NCI-H1417 (cell line): ENCODE measurements at places on chromosomes 5 and 9.
A peak's percentile ranks its signal among the peaks of the same experiment; 100 is the strongest.

DNA sequence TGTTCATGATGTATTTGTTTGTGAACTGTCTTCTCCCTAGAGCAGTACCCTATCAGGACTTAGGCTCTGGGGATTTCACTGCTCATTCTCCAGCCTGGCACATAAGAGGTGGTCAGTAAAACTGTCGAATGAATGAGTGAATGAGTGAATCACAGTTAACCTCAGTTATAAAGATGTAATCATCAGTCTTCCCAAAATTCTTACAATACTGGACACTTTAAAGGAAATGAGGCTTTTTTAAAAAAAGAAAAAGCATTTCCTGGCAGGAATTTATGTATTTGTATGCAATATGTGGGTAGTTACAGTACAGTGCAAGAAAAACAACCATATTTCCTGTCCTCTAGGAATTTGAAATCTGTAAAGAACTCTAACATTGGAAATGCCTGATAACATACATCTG, 59.6 kb downstream of the RAI14 start:
- no peak for DNase-seq

- no peak for DNase-seq
Measured at GRCh38 chr5:39947657-39948056, 522.9 kb upstream of the DAB2 start.

DNA sequence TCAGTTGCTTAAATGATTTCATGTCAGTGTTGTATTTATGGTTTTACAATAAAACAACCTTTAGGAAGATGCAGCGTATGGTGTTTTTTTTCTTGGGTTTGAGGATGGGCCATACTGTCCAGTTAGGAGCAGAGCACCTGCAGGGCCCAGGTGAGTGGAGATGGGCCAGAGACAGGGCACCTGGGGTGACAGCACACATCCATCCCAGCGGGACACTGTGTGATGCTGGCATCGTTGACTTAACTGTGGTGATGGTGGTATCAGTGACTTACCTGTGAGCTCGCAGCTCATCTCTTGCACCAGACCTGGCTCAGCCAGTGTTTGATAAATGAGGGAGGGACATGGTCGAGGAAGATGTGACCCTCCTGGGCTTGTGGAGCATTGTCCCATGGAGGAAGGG, 21.6 kb downstream of the AMBP start:
- DNase-seq = no peak

- no peak for DNase-seq
Measured at GRCh38 chr5:90504743-90505142, 24.6 kb downstream of the LYSMD3 start.

DNA sequence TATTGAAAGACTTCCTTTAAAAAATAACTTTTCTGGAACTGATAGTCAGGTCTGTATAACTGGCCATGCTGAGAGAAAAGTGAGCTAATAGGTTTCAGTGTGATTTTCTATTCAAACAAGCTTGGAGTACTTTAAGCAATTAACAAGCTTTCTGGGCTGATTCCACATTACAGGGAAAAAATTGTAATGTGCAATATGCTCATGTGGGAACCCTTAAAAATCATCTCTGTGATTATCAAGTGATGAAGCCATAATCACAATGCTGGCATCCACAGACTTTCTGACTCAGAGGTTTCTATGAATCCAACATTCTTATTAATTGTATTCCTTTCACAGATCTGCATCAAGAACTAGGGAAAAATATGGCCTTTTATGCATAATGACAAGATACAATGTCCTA, 212.2 kb upstream of the ACO1 start:
- DNase-seq = no peak

GRCh38 chr5:171390883-171391677, 3.4 kb downstream of the NPM1 start:
- no peak for DNase-seq

DNA sequence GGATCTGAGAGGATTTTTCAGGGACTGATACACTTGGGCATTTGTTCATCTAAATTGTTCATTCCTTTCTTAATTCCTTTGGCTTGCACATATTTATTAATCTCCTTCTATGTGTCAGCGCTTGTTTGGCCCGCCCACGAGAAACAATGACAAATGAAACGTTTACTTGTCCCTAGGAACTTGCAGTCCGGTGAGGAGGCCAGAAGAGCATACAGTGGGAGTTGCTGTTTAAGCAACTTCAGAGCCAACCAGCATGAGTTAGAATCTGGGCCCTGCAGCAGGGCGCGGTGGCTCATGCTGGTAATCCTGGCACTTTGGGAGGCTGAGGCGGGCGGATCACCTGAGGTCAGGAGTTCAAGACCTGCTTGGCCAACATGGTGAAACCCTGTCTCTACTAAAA, 18.8 kb downstream of the FBXL7 start:
- DNase-seq = no peak

DNA sequence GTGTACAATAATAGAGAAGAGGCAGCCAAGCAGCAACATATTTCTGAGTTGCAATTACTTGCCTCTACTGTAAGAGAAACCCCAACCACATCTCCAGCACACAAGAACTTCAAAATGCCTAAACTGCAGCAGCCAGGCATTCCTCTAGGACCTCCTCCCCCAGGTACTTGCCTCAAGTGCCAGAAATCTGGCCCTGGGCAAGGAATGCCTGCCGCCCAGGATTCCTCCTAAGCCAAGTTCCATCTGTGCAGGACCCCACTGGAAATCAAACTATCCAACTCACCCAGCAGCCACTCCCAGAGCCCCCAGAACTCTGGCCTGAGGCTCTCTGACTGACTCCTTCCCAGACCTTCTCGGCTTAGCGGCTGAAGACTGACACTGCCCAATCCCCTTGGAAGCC, 336.8 kb upstream of the RGMB start:
- DNase-seq = no peak

GRCh38 chr5:172856336-172856735, 22.3 kb downstream of the ERGIC1 start:
- no peak for DNase-seq

- no peak for DNase-seq
Measured at GRCh38 chr5:117107859-117108258, 533.2 kb upstream of the SEMA6A start.

GRCh38 chr5:104977529-104977928, 1414.9 kb upstream of the NUDT12 start:
- peak; percentile 2 for DNase-seq

DNA sequence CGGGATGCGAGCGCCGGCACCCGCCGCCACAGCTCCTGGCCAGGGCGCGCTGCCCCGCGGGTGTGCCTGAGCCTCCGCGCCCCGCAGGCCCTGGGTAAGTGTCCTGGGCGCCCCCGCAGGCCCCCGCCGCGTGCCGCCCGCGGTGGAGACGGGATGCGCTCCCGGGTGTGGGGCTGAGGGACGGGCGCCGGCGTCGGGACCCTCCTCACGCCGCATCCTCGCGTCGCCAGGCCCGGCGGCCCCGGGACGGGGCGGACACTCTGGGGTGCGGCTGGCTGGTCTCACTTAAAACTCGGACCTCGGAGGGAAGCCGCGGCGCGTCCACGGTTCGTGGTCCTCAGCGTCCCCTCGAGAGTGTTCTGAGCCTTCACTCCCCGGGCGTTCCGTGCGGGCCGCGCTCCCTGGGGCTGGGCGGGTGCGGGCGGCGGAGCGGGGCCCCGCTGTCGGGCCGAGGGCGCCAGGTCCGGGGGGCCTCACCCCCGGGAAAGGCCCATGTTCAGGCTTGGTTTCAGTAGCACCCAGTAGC, 275 bp downstream of the AHRR start:
- no peak for DNase-seq

- DNase-seq = no peak
Measured at GRCh38 chr5:38756068-38756467, 89.7 kb upstream of the OSMR start.

GRCh38 chr5:177126771-177127170, 6.8 kb upstream of the NSD1 start:
- DNase-seq = no peak

DNA sequence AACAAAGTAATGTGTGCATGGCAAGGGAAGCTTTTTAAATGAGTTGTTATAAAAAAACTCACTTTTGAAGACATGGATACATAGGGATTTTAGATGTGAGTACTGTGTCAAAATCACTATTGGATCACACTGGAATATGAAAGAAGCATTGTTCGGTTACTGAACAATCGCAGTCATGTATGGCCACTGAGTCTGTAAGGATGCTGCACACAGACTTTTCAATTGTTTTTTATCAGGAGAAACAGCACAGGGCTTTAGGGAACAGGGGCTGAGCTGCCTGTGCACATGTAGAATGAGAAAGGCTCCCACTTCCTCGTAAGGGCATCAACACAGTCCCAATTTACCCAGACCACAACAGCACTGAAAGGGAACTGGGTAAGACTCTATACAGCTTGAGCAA, 1333.9 kb upstream of the DMAC1 start:
- no peak for DNase-seq

- no peak for DNase-seq
Measured at GRCh38 chr9:132943651-132944293, 644 bp downstream of the TSC1 start.

GRCh38 chr5:140962190-140962589, 4.1 kb upstream of the PCDHAC2 start:
- no peak for DNase-seq

GRCh38 chr5:56314529-56314928, 81.4 kb upstream of the ANKRD55 start:
- no peak for DNase-seq

DNA sequence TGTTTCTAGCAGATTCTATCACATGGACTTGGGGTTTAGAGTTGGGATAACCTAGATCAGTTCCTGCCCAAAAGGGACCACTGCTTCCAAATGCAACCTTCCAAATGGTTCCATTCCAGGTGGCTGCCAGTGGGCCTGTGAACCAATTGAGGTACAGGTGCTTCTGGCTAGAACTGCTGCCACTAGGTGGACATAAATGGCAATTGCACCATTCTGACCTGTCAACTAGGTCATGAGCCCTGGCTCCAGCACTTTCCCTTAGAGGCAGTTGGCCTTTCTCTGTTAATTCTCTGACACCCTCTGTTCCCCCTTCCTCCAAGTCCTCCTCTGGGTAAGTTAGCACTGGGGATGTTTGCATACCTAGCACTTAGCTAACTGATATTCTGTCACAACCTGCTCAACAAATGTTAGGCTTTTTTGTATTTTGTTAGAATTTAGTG, 16.6 kb upstream of the HEMGN start:
- no peak for DNase-seq

DNA sequence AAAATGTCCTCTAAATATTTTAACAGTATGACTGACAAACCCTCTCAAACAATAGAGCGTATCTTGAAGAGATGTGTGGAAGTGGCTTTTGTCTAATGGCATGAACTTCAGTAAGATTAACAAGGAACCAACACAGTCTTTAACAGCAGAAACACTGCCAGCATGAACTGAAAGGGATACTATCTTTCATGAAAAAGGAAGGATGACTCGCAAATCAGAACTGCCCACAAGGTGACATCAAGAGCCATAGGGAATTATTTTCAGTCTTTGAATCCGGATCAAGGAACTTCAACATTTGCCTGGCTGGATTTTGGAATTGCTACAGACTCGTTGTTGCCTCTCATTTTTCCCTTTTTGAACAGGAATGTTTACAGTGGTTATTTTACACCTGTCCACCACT, 5.1 kb upstream of the HEXB start:
- DNase-seq = no peak

GRCh38 chr9:138080979-138081378, 203.4 kb downstream of the CACNA1B start:
- DNase-seq = no peak

- DNase-seq = no peak
Measured at GRCh38 chr9:33762343-33762742, 33.0 kb upstream of the PRSS3 start.

GRCh38 chr5:122844136-122844909, 1.1 kb upstream of the SNX24 start:
- no peak for DNase-seq

- DNase-seq = no peak
Measured at GRCh38 chr9:33273972-33274328, 9.1 kb downstream of the CHMP5 start.

- DNase-seq = no peak
Measured at GRCh38 chr5:72387985-72388384, 67.8 kb downstream of the PTCD2 start.

DNA sequence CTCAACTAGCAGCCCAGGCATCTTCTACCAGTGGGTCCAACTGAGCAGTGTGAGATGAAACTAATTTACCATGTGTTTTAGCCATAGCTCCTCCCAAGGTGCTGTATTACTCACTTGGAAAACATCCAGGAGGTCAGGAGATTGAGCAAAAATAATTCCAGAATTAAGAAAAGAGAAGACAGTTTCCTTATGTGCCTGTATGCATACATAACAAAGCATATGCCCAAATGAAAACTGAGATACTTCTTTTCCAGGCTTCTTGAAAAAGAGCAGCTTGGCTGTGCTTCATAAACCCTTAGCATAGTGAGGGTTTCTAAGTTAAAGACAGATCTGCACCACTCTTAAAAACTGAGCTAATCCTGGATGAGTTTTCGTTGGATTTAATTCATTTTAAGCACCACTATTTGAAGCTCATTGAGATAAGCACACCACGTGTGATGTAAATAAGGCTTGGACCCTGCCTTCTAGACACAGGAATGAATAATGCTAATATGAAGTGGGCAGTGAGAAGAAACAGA, 119.4 kb downstream of the ADAMTS12 start:
- DNase-seq = no peak

DNA sequence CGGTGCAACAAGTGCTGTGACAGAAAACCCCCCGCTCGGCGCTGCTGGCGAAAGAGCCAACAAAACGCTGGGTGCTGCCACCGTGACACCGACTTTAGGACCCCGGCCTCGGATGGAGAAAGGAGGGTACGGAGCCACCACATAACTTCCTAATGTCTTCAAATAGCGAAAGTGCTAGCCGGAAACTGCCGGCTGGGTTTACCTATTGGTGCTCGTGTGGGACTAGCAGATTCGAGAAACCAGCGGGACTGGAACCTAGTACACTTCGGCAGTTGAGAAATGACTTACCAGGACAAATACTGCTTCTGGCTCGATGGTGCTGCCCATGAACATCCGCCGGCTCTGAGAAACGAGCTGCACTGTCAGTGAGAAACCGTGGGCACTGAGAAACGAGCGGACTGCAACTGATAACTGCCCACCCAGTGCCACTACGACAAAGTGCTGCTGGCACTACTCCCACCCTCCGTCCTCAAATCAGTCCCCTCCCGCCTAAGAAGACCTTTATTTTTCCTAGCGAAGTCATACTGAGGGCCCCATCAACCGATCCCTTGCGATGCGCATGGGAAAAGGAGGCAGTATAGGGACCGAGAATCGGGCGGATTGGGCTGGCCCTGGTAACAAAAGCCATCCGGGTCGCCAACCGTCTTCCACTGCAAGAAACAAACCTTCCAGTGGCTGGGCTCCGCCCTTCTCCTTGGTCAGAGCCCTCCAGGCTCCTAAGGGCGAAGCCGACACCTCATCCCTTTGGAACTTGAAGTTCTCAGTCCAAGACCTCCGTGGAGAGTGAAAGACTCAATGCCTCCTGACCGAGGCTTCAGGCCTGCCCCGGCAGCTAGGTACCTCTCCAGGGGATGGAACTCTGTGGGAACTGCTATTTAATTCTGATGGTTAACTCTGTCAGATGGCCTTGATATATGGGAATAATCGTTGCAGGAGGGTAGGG, 27.0 kb upstream of the ANXA2R start:
- DNase-seq = peak; percentile 99
